ENCODE measurements at places on chromosomes 1 and 21.
A peak's percentile ranks its signal among the peaks of the same experiment; 100 is the strongest.

- DNase-seq: no peak
Observed at GRCh38 chr1:195218428-195219212, 1389.6 kb downstream of the KCNT2 start.

DNA sequence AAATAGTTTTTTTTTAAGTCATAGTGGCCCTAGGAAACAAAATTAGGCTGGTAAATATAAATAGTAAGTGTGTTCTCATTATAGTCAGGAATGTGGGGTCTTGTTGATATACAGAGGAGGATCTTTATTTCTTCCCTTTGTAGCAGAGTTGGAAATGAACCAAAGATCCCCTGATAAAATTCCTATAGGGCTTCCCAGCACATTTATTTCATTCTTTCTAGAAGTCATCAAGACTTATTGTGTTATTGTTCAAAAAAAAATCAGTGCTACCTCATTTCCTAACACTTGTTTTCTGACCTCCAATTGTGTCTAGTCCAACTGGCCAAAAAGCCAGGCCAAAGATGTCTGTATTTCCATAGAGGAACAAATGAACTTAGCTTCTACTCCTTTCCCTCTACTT is 7.6 kb upstream of the PLEKHO1 start:
- DNase-seq: no peak

DNA sequence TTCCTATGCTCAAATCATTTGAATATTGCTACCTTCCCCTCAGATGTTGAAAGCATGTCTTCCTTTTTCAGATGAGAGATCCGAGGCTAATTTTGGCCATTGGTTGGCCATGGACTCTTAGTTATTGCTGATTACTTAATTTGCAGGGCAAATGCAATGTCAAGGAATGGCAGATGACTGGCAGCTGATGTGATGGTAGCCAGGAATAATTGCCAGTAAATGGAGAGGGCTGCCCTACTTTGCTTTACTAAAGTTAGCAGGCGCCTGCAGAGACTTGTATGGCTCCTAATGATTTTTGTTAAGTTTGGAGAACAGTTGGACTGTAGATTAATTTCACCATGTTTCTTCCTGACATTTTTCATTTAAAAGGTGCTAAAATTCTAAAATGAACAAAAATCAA is 128.9 kb downstream of the XCL2 start:
- no peak for DNase-seq

- DNase-seq: no peak
Observed at GRCh38 chr1:1357871-1358432, 403 bp downstream of the MXRA8 start.

DNA sequence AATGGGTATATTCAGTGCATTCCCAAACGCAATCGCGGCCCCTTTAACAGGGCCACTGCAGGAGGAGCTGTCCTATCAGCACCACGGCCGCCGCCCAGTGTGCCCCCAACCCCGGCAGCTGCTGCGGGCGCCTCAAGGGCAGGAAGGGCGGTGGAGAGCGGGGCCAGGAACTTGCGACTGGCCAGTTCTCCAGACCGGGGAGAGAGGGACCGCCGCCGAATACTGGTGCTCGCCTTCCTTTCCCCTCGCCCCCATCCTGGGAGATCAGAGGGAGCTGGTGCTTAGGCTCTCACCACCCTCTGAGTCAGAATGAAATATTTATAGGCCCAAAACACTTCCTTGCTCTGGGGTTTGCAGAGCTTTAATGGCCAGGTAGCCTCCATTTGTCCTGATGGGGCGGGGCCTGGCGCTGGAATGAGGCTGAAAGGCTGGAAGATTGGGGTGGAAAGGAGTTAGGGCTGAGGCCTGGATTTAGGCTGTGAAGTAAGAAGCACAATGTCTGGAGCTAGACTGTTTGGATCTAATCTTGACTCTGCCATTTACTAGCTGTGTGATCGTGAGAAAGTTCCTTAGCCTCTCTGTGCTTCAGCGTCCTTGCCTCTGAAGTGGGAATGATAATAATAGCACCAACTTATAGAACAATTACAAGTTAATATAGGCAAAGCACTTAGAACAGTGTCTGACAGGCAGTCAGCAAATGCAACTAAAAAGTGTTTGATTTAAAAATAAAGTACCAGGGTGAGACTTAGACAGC is 75.5 kb downstream of the NAV1 start:
- no peak for DNase-seq

GRCh38 chr1:67691712-67692111 is 6.7 kb downstream of the GADD45A start:
- no peak for DNase-seq

GRCh38 chr1:213871179-213871578 is 116.6 kb upstream of the PROX1 start:
- DNase-seq: no peak

- no peak for DNase-seq
Observed at GRCh38 chr1:18723206-18723605, 92.6 kb downstream of the PAX7 start.

GRCh38 chr1:216731562-216731961 is 8.3 kb upstream of the ESRRG start:
- DNase-seq: no peak

DNA sequence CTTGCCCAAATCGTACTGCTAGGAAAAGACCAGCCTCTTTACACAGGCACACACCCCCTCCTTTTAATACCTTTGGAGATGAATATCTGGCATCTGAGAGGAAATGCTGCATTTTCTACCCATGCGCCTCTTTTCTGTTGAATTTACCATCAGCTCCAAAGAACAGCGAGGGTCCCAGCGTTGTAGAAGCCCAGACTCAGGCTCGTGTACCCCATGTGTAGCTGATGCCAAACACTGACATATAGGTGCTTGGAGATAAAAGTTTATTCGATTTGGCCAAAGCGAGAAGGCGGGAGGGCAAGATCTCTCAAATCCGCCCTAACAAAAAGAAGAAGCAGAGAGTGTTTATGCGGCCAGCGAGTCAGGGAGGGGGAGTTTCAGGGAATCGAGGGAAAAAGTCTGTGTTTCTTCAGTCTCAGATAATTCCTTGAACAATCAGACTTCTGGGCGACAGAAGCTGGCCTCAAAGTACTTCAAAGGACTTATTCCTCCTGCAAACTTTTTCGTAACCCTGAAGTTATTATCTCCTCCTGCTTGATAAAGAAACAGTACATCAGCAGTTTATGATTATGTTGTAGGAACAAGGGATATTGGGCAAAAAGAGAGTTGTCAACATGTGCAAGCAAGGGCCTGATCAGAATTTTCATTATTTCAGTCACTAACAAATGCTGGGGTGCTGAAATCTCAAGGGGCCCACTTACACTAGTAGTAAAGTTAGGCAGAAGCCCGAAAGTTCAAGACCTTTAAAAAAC is 642 bp upstream of the CREG1 start:
- DNase-seq: no peak

DNA sequence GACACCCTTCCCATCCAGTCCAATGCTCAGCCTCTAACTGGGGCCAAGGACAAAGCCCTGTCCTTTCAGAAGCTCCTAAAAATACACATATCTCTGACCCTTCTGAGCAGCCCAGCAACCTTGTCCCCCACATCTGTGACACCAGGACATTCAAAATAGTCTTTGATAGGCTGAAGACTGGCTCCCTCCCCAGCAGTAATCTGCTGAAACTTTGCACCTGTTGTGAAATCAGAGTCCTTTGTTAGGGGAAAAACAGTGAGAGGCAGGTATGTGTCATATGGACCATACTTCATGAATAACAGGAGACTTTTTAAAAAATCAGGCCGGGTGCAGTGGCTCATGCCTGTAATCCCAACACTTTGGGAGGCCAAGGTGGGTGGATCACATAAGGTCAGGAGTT is 82.4 kb upstream of the VAMP3 start:
- DNase-seq: no peak

GRCh38 chr1:160117709-160118183 is 2.2 kb downstream of the ATP1A2 start:
- no peak for DNase-seq

DNA sequence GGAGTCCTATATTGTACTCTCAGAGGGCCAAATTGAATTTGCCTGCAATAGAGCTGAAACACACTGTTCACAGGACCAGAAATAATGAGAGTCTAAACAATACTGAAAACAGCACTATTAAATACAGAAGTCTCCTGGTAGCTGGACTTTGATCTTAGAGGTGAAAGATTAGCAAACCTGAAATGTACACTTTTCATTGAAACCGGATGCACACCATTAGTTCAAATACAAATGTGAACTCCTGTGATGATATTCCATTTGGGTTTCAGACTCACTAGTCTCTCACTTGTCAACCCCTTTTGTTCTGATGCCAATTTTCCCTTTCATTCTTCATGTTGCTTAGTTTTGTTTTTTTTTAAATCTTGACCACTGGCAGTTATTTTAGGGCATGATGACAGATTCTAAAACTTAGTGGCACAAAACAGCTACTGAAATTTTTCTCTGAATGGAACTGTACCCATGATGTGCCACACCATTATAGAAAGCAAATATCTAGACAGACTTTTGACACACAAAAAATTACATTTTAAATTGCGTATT is 5.9 kb upstream of the TNFSF4 start:
- DNase-seq: no peak

- DNase-seq: no peak
Observed at GRCh38 chr1:21157054-21157453, 19.6 kb downstream of the EIF4G3 start.

DNA sequence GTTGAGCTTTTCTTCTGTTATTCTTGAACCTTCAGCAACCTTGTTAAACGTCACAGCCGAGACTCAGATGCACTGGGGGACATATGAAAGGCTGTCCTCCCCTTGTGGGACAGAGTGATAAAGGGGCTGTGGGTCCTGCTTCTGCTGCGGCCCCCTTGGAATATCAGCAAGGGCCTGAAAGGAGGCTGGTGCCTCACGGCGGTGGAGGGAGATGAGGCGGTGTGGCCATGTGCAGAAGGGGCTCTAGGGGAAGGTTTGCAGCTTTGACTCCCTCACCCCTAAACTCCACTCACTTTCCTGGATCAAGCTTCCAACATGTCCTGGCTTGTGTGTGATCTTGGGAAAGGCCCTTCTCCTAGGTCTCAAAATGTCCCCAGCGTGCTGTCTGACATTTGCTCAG is 270.7 kb upstream of the CSF3R start:
- DNase-seq: no peak

DNA sequence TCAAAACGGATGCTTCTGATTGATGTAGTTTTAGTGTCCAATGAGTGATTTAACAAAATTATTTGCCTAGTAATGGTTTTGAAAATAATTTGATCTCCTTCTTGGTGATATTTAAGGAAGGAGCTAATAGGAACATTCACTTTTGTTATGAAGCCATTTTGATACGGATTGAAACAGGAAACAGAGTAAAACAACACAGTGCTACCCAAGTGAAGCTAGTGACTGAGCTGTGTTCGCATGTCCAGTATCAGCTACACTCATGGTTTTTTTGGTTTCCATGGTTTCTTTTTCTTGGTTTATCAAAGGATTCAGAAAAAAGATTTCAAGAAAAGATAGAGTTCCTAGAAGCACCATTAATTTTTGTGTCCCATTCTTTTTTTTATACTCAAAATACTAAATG is 40.1 kb upstream of the PLEKHO1 start:
- DNase-seq: peak; percentile 22

DNA sequence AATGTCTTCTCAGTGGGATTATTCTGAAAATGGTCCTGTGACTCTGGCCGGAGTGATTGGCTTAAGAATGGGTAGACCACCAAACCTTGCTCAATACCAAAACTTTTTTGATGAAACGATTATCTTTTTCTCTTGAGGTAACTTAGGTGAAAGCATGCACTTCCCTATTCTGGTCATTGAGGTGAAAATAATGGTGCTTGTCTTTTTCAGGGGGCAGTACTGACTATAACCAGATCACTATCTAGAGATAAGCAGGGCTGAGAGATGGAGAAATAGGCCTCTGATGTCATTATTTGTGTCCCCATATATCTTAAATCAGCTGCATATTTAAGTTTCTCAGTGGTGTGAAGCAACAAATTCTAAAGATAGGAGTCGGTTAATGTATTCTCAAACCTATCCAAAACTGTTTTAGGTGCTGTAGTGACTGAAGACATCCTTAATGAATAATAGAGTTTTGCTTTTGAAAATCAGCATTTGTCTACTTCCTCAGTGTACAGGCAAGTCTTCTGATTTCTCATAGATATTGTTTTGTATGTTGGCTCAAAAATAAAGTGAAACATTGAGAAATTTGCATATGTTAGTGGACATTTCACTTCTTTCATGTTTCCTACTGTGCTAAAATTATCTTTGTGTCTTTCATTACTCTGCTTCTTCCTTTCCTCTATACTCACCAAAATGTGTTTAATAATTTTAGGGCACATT is 735.3 kb upstream of the ADGRL4 start:
- DNase-seq: no peak

DNA sequence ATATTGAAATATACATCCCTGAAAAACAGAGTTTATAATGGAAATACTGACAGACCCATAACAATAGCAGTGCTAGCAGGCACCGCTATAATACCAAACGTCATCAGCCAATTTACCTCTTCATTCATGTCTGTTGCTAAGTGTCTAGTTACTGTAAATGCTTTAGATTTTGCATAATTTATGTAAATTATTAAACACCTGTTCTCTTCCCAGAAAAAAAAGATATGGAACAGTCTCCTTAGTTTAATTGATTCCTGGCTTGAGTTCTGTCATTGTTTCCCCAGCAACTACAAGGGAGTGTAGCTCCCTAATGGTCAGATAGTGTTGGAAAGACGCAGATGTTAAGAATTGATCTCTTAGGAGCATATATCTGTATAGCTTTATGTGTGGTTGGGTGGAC is 817.9 kb upstream of the ADGRL2 start:
- DNase-seq: no peak

GRCh38 chr1:98516306-98516705 is 145.2 kb upstream of the SNX7 start:
- DNase-seq: no peak

DNA sequence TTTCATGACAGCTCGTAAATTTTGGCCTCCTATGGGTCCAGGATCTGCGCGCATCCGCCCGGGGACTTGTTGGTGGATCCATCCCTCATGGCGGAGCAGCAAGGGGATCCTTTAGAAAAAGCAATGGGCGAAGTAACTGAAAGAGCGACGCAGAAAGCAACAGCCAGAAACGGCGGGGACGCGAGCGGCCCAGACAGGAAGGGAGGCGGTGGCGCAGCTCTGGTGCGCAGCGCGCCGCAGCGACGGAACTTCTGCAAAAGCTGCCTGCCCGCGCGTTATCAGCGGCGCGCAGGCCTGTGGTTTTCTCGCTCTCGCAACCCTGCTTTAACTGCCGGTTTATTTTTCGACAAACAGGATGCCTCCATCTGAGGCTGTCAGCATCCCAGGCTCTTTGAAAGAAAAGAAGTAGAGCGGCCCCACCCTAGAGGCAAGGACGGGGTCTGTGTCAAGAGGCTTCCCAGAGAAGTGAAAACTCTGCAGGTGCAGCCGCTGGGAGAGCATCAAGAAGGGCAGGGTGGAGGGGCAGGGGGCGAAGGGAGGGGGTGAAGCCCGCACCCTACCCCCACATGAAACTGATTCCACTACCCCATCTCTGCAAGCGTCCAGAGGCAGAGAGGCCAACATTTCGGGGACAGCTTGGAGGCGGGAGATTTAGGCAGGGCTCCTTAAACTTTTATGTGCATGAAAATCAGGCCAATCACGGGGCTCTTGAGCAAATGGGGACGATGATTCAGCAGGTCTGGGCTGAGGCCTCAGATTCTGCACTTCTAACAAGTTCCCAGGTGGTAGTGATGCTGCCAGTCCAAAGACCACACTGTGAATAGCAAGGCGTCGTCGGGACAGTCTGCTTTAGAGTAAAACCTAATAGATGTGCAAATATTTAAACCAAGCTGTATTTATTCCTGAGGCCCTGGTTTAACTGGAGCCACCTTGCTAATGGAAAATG is 22.2 kb downstream of the RUNX1 start:
- DNase-seq: peak; percentile 67

All from inflammatory macrophage treated with lipopolysaccharide for 1 hour (primary cell).